NCI-H1930 (cell line): ENCODE measurements at places on chromosomes 3 and 15.

DNA sequence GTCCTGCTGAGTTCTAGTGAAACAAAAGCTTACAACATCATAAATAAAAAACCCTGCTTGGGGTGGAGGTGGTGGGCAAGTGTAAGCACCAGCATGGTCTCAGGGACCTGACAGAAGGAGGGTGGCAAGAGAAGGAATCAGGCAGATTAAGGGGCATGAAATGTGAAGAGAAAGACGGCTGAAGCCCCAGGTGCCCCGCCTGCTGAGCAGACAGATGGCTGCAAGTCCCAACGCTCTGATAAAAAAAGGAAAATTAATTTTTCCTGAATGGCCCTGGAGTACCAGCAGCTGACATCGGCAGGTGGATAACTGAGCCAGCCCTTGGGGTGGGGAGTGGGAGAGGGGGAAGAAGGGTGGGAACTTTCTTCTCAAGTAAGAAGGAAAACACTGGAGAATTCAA lies 137.9 kb downstream of the XXYLT1 start:
- no peak for DNase-seq

DNA sequence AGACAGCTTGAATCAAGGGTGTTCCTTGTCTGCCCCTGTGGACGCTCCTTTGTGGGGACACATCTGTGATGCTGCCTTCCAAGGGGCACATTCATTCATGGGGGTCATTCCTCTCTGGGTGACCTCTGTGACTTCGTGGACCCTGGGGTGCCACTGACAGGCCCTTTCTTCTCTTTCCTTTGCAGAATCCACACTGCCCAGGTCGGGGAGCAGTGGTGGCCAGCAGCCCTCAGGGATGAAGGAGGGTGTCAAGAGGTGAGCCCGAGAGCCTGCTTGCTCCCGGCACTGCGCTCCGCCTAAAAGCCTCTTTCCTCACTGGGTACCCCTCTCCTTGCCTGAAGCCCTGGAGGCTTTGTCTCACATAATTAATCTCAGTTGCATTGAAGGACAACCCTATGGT lies 26.3 kb downstream of the CHCHD6 start:
- DNase-seq: no peak

DNA sequence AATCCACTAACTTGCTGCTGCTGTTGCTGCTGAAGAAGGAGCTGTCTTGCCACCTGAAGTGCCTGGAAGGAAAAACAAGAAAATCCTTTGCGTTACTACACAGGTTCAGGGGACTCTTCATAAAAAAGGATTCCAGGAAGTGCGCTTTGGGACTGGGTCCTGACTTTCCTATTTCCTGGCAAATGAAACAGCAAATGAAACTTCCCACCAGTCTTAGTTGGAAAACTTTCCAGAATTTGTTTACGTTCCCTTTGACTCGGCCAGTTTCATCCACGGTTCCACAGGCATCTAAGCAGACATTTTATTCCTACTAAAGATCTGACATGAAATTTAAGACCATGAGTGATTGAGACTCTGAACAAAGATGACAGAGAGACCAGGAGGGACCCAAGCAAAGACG lies 471.0 kb downstream of the FOXP1 start:
- no peak for DNase-seq

DNA sequence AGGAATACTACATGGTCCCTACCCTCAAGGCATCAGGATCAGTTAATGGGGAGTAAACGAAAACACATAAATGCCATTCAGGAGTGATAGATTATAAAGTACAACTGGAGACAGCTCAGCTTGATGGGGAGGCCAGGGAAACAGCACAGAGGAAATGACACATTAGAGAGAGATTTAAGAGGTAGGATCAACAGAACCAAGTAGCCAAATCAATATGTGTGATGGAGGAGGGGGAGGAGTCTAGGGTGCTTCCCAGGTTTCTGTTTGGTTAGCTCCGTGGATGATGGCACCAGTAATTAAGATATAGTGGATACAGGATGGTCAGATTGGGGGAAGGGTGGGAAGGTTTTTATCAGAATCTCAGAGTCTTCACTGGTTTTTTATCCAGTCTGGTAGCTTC lies 229.5 kb upstream of the ROPN1 start:
- no peak for DNase-seq
